Activated naive CD8-positive, alpha-beta T cell treated with anti-CD3 and anti-CD28 coated beads, Interleukin-2, amount 10 ng/mL, durations not matched to agents 7 days and 5 days (primary cell): ENCODE measurements at places on chromosomes 3 and 15.
A peak's percentile ranks its signal among the peaks of the same experiment; 100 is the strongest.

DNA sequence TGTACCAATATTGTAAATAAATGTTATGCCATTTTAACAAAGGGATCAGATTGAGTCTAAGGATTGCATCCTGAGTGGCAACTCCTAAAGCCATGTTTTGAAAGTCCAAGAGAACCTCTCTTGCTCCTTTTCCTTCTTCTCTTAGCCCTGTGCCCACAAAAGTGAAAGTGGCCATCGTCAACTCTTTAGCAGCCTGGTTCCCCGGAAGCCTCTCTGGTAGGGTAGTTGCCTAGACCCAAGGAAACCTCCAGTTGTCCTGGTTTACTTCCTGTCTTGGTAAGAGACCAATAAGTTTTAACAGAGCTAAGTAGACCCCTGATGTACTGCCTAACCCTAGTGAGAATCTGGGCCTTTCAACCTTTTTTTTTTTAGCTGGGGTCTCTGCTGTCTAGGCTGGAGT, 10.2 kb upstream of the ITPKA start:
- H3K27ac ChIP-seq: peak overlapping the region; percentile 71
- peaks cover 31% of the 10 kb centered on the region for H3K36me3 ChIP-seq
- peak overlapping the region; percentile 71 for H3K4me3 ChIP-seq

DNA sequence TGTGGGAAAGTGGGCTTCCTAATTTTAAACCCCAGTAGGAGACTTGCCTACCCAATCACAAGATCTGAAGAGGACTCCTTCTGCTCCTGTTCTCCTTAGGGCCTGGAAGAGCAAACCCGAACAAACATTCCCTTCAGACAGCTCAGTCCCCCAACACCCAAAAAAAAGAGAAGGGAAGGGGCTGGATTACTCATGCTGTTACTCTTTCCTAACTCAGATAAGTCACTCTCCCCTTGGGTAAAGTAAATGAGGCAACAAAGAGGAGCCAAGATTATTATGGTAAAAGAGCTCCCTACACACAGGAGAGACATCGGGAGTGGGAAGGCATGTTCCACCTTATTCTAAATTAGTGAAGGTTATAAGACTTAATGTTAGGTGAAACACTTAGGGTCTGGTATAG, 18.1 kb upstream of the LEKR1 start:
- H3K4me1 ChIP-seq: peaks cover 17% of the 10 kb centered on the region
- peaks cover 22% of the 10 kb centered on the region for H3K36me3 ChIP-seq
- no peak for DNase-seq
- H3K4me3 ChIP-seq: no peak overlapping the region
- H3K27ac ChIP-seq: no peak overlapping the region
- H3K27me3 ChIP-seq: no peaks in the 10 kb centered on the region

GRCh38 chr15:92906020-92906419, 5.9 kb downstream of the CHD2 start:
- H3K36me3 ChIP-seq: peaks cover 41% of the 10 kb centered on the region
- H3K27ac ChIP-seq: peak overlapping the region; percentile 100
- H3K27me3 ChIP-seq: no peaks in the 10 kb centered on the region
- no peak for DNase-seq
- H3K4me3 ChIP-seq: peak overlapping the region; percentile 99
- H3K4me1 ChIP-seq: peaks cover 61% of the 10 kb centered on the region

GRCh38 chr3:31079689-31080088, 185.2 kb upstream of the GADL1 start:
- no peak overlapping the region for H3K27ac ChIP-seq
- H3K4me1 ChIP-seq: peaks cover 8% of the 10 kb centered on the region
- no peak overlapping the region for H3K4me3 ChIP-seq
- H3K36me3 ChIP-seq: no peaks in the 10 kb centered on the region
- DNase-seq: no peak

- H3K36me3 ChIP-seq: no peaks in the 10 kb centered on the region
- no peaks in the 10 kb centered on the region for H3K4me1 ChIP-seq
- no peak for DNase-seq
- H3K4me3 ChIP-seq: no peak overlapping the region
- peaks cover 14% of the 10 kb centered on the region for H3K27me3 ChIP-seq
- no peak overlapping the region for H3K27ac ChIP-seq
Observed at GRCh38 chr15:88695691-88696251, 57.0 kb downstream of the ISG20 start.

DNA sequence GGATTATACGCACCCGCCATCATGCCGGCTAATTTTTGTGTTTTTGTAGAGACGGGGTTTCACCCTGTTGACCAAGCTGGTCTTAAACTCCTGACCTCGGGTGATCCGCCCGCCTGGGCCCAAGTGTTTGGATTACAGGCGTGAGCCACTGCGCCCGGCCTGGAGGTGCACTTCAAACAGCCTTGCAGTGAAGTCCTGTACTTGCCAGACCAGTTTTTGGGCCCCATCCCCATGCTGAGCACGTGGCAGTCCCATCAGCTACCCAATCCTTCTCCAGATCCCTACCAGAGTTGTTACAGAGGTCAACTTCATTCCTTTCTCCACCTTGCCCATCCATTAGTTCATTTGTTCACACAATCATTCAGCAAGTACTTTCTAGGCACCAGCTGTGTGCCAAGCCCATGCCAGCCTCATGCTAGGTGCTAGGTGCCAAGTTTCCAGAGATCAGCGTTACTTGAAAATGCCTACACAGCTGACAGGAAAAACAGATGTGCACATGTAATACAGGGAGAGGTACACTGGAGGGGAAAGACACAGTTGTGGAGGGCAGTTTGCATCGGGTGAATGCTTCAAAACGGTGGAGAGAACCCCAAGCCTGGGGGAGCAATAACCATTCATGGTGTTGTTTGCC, 2.2 kb downstream of the DNAH1 start:
- peaks cover 10% of the 10 kb centered on the region for H3K4me1 ChIP-seq
- H3K27me3 ChIP-seq: no peaks in the 10 kb centered on the region
- no peaks in the 10 kb centered on the region for H3K36me3 ChIP-seq
- H3K4me3 ChIP-seq: no peak overlapping the region
- no peak overlapping the region for H3K27ac ChIP-seq
